Activated naive CD4-positive, alpha-beta T cell treated with anti-CD3 and anti-CD28 coated beads for 36 hours (primary cell): ENCODE measurements at places on chromosomes 5 and 9. TPM values are rescaled to one million over a fixed set of nuclear protein-coding genes. Genes with fewer than 3 reads are reported as not detected.

DNA sequence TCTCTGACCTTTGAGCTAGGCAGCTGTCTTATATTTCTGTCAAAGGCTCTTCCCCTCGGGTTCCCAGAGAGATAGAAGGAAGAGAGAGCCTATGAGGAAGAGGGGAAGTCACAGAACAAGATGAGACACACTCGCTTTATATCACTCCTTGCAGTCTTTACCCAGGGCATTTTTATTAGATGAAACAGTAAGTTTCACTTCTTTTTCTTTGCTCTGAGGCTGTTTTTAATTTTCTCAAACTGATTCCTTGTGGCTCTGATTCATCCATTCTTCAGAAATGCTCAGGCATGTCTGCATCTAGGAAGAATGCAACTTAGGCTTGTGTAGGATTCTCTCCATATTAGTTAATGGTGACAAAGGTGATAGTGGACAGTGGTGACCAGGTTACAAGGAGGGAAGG lies 132.9 kb upstream of the CHD1 start:
- no peak for DNase-seq

SMIM32 gene
- not detected for total RNA-seq

DNA sequence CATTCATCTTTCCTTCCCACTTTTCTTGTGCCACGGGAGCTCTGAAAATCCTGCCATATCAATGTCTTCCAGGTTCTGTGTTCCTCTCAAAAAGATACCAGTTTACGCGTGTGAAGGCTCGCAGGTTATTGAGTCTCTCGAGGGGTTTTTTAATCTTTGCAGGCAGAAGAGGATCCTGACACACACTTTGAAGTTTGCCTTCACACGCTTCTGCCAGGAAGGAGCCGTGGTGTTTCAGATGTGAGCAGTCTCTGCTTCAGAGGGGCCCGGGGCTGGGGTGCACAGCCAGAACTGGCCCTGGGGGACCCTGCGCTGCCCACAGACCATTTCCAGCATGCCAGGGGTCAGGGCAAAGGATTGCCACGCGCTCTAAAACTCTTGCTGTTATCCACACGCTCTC lies 167.2 kb downstream of the TTLL11 start:
- no peak for DNase-seq

- DNase-seq: no peak
Observed at GRCh38 chr9:14909601-14909960, 647 bp downstream of the FREM1 start.

GRCh38 chr9:100492952-100493351 lies 20.0 kb downstream of the TMEFF1 start:
- DNase-seq: no peak

GRCh38 chr5:172697123-172698121 lies 56.4 kb downstream of the NEURL1B start:
- peak; percentile 91 for DNase-seq

- DNase-seq: no peak
Observed at GRCh38 chr5:95526871-95527270, 27.9 kb downstream of the SKIC3 start.

PCDHGA4 gene
- not detected for total RNA-seq

SV2C gene
- total RNA-seq: not detected

ENTREP1 gene
- not detected for total RNA-seq

- no peak for DNase-seq
Observed at GRCh38 chr9:95494022-95494415, 22.8 kb downstream of the PTCH1 start.

KLF4 gene
- 3.4 TPM for total RNA-seq

- no peak for DNase-seq
Observed at GRCh38 chr9:35340046-35340445, 149.9 kb upstream of the RUSC2 start.

GRCh38 chr5:151357792-151358191 lies 10.4 kb upstream of the SLC36A2 start:
- DNase-seq: no peak

TGFBI gene
- total RNA-seq: not detected

DNA sequence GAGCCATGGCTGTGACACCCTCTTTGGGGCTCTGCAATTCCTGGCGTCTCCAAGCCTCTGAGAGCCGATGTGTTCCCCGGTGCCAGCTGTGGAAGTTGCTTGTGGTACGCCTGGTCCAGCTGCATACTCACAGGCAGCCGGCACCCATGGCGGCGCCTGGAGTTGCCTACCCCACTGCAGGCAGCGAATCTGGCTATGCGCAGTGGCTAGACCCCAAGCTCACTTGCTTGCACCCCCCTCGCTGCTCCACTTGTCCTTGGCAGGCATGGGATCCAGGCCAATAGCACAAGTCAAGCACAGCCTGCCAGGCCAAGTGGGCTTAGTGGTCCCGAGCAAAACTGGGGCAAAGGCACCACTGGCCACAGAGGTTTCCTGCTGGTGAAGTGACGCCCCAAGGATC lies 24.7 kb upstream of the GABRA6 start:
- no peak for DNase-seq

GRCh38 chr5:132662925-132663770 lies 5.2 kb downstream of the IL13 start:
- peak; percentile 58 for DNase-seq

- DNase-seq: no peak
Observed at GRCh38 chr9:93708987-93709302, 132.6 kb downstream of the PHF2 start.

CRHBP gene
- not detected for total RNA-seq

DNA sequence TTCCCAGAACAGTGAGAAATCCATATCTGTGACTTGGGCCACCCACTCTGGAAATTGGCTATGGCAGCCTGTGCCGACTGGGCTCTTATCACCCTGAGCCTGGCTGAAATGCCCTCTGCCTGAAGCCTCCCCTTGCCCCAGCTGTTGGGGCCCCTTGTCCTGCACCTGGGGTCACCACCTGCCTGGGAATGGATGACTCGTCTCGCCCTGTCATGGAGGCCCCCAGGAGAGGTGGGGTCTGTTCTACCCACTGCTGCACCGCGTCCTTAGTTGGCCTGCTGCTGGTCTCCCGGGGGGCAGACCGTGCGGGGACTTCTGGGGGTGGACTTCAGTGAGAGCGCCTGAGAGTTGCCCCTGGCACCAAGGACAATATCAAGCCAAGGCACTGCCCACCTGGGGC lies 46.6 kb upstream of the COL5A1 start:
- no peak for DNase-seq

NR6A1 gene
- 1.8 TPM for total RNA-seq

GRCh38 chr9:131727184-131727759 lies 12.6 kb downstream of the RAPGEF1 start:
- DNase-seq: no peak

MEIKIN gene
- 1.9 TPM for total RNA-seq

DNA sequence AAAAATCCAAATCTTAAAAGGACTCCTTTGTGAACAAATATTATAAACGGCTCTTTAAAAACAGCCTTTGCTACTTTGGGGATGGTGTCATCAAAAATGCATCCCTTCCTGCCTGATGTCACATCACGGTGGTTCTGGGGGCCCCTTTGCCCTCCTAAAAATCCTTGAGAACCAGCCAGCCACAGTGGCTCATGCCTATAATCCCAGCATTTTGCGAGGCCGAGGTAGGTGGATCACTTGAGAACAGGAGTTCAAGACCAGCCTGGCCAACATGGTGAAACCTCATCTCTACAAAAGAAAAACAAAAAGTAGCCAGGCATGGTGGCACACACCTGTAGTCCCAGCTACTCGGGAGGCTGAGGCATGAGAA lies 43.9 kb downstream of the FNBP1 start:
- DNase-seq: no peak

PCDHB10 gene
- total RNA-seq: not detected

GRCh38 chr5:127876384-127876783 lies 173.2 kb downstream of the CCDC192 start:
- DNase-seq: no peak

DNA sequence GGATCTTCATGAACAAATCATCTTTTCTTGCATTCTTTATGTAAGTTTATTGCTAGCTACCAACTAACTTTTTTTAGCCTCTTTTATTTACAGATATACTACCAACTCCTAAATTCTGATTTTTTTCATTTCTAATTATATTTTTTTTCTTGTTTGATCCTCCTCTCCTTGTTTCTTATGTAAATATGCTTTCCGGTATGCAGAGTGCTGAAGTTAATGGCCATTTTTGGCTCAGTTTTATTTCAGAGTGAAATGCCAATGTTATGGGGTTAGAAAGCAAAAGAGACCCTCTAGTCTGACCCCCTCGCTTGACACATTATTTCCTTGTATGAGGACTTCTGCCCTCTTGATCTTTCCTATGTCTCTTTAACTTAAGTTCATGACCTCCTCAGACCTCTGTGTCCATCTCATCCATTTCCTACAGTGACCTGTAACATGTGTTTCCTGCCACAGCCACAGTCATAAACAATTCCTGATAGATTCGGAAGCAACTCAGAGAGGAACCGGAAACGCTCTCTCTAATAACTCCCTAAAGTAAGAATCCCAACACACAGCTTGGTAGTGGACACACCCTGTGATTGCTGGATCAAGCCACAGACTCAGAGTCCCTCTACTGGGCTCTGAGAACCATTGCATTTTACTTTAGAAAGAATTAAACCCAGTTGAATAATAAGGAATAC lies 42.9 kb upstream of the AFAP1L1 start:
- no peak for DNase-seq

GRCh38 chr9:76618762-76619161 lies 145.5 kb upstream of the PCA3 start:
- no peak for DNase-seq

GRCh38 chr5:139649082-139649991 lies 1.2 kb downstream of the CXXC5 start:
- DNase-seq: no peak

GRCh38 chr5:39587675-39588074 lies 162.9 kb upstream of the DAB2 start:
- DNase-seq: no peak

LRRC19 gene
- not detected for total RNA-seq

ARHGEF39 gene
- 28.9 TPM for total RNA-seq

GRCh38 chr5:41399839-41400238 lies 110.6 kb downstream of the PLCXD3 start:
- no peak for DNase-seq

- DNase-seq: no peak
Observed at GRCh38 chr9:78158286-78158685, 77.6 kb upstream of the CEP78 start.

PCDHB6 gene
- not detected for total RNA-seq

DNA sequence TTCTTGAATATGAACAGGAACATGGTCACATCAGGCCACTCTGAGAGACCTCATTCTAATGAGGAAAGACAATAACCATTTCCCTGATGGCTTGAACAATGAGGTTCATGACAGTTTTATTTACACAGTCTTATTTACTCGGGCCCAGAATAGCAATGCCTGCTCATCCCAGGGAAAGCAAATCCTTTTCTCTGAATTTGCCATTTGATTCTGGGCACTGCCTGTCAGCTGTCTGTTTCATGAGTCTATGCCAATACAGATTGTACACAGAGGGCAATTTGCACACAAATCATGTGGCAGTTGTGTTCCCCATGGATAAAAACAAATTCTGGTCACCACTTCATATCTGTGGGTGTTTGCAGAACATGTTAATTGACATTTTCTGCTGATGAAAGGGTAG lies 492.5 kb downstream of the ACTL7B start:
- DNase-seq: no peak

DNA sequence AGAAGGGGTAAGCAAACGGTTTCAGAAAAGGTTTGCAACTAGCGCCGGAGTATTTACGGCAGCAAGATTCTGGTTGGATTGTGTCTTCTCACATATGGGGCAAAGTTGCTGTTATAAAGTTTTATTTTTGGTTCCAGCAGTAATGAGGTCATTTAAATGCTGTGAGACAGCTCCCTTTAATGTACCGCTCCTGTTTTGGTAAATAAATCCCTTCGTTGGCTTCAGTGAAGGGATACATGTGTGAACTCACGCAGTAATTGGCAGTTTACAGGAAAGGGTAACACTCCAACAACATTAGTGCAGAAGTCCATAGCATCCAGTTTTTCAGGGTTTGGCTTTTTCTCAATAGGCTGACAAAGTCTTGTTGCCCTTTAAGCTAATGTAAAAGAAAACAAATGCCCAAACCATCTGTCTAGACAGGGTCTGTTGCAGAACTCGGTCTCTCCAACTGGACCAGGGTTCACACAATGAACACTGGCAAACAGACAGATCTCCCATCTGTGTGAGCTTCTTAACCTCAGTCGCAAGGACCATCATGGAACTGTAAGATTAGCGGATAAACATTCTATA lies 184.0 kb downstream of the GOLPH3 start:
- no peak for DNase-seq

DNA sequence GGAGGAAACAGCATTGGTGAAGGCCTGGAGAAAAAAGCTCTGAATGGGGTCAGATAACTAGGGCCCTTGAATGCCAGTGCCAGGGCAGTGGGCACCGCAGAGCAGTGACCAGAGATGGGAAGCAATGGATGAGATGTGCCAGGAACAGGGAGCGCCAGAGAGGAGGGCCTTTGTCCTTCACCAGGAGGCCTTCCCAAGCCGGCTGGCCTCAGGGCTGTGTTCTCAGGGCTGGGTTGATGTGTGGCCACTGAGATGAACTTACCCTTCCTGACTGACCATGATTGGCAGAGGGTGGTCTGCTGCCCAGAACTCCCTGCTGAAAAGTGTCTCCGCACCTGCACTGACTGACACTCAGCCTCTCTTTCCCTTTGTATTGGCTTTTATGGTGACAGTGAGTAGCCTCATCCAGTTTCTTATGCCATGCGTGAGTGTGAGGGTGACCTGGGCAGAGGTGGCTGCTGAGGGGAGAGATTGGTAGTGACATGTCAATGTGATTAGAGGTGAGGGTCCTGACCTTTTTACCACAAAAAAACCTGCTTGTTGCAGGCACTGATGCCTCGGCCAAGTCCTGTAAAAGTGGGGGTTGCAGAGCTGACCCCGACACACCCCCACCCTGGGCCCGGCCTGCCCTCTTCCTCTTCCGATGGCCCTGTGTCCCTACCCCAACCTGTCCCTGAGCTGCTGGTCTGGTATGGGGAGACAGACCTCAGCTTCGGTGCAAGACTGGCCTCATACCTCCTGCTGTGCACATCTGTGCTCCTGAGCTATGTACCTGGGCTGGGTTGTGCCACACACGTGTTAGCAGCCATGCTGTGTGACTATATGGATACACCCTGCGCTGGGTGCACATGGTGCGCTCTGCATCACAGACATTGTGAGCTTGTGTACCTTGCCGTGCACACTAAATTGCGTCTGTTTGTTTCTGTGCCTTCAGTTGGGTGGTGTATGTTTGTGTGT lies 57.1 kb upstream of the PSD2 start:
- DNase-seq: no peak

DNA sequence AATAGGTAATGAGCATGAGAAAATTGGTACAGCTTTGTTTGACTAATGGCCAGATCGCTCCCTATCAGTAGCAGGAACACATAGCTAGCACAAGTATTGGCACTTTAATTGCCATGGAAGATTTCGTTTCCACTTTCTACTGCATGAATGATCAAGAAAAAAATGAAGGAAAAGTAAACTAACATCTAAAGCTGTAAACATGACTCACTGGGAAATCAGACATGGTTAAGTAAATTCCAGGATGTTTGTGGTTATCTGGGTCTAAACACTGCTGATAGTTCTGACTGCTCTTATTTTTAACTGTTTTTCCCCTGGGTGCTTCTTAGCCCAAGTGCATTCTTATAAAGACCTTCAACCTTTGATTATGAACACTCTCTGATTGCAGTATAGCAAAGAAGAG lies 388.9 kb downstream of the NR2F1-AS1 start:
- no peak for DNase-seq

- no peak for DNase-seq
Observed at GRCh38 chr5:2109566-2109965, 226.8 kb upstream of the IRX4 start.
